Pancreas (tissue), 10 donors: ENCODE measurements at places on chromosomes 1 and 21. TPM values are rescaled to one million over a fixed set of nuclear protein-coding genes. Genes with fewer than 3 reads are reported as not detected.

DNA sequence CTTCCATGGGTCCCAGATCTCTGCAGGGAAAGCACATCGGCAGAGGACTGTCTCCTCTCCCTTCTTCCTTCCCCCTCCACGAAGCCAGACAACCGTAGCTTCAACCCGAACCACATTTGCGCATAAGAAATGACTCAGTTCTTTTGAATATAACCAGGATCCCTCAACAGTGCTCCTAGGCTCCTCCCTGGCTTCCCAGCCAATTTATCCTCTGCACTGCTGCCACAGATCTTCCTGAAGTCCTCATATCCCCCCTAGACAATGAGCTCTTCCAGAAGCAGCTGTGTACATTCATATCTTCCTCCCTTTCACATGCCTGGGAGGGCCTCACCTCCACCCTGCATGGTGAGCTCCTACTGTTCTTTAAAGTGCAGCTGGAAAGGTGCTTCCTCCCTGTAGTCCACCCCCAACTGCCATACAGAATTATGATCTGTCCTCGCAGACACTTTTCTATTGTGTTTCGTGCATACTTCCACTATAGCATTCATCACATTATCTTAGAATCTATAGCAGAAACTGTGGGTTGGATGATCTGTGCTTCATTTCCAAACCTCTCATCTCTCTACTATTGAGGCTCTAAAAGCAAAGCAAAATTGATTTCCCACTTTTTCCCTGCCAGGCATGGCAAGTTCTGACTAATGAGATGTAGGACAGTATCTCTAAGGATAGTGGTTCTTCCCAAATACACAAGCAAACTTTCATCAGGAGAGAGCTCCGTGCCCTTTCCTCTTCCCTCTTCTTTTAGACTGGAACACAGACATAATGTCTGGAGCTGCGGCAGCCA lies 179.3 kb upstream of the HMGB4 start:
- H3K27me3 ChIP-seq: no peaks in the 10 kb centered on the region
- H3K4me3 ChIP-seq: no peak overlapping the region
- H3K27ac ChIP-seq: no peak overlapping the region

Gene AQP10
- total RNA-seq: 0.09 TPM

DNA sequence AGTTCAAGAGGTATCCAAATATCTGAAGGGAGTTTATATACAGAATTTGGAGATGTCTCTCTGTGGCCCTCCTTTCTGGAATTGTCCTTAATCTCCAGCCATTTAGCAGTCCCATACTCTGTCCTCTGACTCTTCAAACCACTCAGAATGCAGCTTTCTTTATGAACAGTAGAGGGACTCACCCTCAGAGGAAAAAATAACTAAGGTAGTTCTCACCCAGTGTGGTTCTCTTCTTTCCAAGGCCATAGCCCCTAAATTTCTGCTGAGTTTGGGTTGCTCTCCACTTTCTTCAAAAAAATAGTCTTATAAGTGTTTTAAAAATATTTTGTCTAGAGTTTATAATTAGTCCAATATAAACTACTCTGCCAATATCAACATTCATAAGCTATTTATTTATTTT lies 369.7 kb downstream of the MATN1 start:
- no peaks in the 10 kb centered on the region for H3K27me3 ChIP-seq
- no peaks in the 10 kb centered on the region for H3K4me1 ChIP-seq
- H3K27ac ChIP-seq: no peak overlapping the region
- no peak for DNase-seq
- H3K4me3 ChIP-seq: no peak overlapping the region

Gene DPH2
- total RNA-seq: 10.8 TPM

Gene OR2L13
- total RNA-seq: not detected

DNA sequence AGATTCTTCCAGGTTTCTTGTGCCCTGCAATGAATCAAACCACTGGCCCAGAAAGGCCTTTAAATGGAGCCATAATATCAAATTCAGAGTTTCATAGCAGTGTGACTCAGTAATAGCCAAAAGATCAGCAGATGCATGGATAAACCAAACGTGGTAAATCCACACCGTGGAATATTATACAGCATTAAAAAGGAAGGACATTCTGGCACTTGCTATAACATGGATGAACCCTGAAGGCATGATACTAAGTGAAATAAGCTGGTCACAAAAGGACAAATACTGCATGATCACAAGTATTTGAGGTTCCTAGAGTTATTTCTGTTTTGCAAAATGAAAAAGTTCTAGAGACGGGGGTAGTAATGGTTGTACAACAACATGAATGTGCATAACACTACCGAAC lies 140.1 kb downstream of the TOMM20 start:
- H3K27ac ChIP-seq: peak overlapping the region; percentile 80
- H3K4me1 ChIP-seq: peaks cover 21% of the 10 kb centered on the region
- no peaks in the 10 kb centered on the region for H3K36me3 ChIP-seq
- H3K4me3 ChIP-seq: no peak overlapping the region
- no peak for DNase-seq
- H3K27me3 ChIP-seq: no peaks in the 10 kb centered on the region

GRCh38 chr21:42513985-42514882 lies 582 bp downstream of the SLC37A1 start:
- peak overlapping the region; percentile 75 for H3K27ac ChIP-seq
- H3K4me3 ChIP-seq: peak overlapping the region; percentile 72
- DNase-seq: peak; percentile 85
- no peaks in the 10 kb centered on the region for H3K36me3 ChIP-seq
- no peaks in the 10 kb centered on the region for H3K27me3 ChIP-seq

DNA sequence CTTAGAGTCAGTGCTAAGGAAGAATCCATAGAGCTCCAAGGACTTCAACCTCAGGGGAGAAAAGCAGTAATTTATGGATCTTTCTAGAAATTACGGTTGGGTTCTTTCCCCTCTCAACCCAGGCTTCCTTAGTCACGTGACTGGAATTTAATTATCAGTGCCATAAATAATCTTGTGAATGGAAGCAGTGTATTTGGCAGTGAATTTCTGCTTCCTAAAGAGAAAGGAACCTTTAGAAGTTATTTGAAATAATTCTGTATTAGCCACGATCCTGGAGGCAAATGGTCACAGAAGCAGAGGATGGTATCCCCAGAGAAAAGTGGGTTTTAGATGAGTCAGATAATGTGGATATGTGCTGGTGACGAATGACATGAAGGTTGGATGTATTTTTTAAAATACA lies 89.6 kb downstream of the NFIA start:
- H3K27me3 ChIP-seq: no peaks in the 10 kb centered on the region
- no peak overlapping the region for H3K4me3 ChIP-seq
- no peak overlapping the region for H3K27ac ChIP-seq
- no peak for DNase-seq
- peaks cover 4% of the 10 kb centered on the region for H3K4me1 ChIP-seq
- no peaks in the 10 kb centered on the region for H3K36me3 ChIP-seq
